Fibroblast of upper back skin (primary cell): ENCODE measurements at places on chromosomes 2 and 18.

DNA sequence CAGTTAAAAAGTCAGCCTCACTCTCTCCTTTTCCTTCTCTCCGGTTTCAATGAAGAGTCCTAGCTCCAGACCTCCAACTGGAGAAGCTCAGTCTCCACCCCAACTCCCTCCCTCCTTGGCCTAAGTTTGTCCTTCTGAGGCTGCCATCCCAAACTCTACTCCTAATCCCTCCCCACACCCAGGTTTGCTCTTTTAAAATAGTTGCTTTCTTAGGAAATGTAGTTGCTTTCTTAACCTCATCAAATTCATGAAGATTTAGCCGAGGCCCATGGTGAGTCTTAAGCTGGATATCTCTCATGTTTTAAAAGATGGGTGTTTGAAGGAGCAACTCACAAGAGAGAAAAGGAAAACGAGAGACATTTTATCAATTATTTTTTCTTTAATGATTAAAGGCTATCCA is 937 bp upstream of the LANCL1 start:
- DNase-seq, result peak; percentile 55

GRCh38 chr2:105445976-105446375 is 47.1 kb upstream of the FHL2 start:
- no peak for DNase-seq

DNA sequence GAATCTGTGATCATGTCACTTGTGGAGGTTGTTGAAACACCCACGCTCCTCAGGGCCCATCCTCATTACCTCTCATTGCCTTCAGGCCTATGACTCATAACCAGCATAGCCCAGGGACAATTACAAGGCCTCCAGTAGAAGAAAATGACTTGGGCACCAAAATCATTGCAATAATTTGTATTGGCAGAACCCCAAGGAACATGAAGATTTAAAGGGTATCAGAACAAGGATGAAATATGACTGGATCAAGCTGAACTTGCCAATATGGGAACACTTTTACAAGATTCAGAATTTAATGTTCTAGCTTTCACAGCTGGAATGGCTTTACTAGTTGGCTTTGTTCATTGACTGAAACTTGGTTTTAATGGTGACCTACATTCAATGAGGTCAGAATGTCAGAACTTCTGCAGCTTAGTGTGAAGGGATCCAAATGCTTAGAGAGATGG is 156.4 kb downstream of the COPS8 start:
- no peak for DNase-seq

- peak; percentile 39 for DNase-seq
These were observed 36.4 kb downstream of the WDSUB1 start for GRCh38 chr2:159249990-159250715.

DNA sequence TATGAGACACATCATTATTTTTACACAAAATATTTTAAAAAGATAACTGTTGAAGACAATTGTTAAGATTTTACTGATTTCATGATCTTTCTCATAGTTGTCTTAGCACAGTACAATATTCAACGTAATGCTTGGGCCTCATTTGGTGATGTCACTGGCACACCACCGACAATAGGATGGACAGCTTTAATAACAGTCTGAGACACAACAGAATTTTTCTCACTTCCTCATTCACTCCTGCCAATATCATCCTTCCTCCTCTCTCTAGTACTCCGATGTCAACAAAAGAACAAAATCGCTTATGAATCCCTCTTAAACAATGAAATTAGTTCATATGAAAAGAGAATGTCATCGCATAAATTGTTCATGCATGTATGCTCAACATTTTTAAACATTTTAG is 461.9 kb upstream of the CDH7 start:
- DNase-seq, result no peak

DNA sequence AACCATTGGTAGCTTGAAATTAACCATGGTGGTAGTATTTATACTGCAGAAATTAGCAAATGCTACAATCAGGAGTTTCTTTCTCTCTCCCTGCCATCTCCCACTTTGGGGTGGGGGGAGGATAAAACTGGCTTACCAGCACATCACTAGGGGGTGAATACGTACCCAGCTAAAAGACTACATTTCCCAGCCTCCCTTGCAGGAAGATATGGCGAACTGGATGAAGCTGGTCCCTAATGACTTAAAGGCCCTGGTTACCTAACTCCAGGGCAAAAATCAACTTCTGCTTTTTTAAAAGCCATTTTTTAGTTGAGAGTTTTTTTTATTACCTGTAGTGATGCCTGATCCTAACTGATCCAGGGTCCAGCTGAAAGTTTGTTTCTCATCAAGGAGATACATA is 70.3 kb upstream of the RAB12 start:
- DNase-seq, result no peak
